Activated CD8-positive, alpha-beta memory T cell treated with anti-CD3 and anti-CD28 coated beads, Interleukin-2, amount 50 U/mL, for 48 hours (primary cell): ENCODE measurements at places on chromosomes 11 and 22.

DNA sequence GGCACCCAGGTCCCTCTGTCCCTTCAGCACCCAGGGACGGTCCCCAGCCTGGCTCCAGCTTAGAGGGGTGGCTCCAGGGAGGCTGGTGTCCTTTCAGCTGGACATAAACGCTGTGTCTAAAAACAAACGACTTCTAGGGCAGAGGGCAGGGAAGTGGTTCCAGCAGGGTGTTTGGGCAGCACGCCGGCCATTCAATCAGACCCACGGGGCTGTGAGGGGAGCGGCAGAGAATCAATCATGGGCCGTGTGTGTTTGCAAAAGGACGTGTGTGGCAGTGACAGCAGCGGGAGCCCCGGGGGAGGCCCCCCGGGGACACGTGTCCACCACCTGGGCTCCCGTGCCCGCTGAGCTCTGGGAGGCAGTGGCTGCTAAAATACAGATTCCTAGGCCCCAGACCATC lies 127.7 kb downstream of the MN1 start:
- DNase-seq: no peak

- no peak for DNase-seq
These were observed 37.7 kb upstream of the TFIP11 start for GRCh38 chr22:26549902-26550497.

DNA sequence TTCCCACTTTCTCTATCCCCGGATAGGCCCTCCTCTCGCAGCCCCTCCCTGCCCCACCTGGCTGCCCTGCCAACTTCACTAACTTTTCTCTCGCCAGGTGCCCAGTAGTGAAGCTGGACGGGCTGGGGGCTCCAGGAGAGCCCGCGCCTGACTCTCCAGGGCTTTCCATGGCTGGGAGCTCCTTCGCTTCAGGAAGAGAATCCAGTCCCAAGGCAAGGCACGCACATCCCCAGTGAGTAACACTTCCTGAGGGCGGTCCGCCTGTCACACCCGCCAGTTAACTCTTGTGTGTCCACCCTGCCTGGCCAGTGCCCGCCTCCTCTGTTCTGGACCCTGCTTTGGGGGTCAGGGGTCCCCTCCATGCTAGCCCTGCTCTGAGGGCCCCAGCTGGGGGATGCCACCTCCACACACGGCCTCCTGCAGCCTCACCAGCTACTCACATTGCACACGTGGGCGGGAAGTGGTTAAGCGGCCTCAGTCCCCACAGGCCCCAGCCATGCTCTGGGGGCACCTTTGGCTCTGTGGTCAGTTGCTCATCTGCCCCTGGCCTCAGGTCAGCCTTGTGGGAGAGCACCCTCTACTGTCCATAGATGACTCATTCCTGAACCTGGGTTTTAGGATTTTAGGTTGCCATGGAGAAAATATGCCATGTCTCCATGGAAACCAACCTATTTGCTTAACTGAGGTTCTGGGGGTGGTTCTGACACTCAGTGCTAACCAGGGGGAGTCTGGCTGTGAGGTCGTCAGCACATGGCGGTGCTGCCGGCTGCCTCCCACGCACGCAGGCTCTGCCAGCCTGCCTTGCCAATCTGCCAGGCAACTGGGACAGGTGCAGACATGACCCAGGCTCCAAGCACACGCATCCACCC lies at the start of gene RIN1:
Gene RIN1 (minus strand): TSS at position 201 of the 869 bp plus-strand sequence. CDS start 32 bp downstream, at position 169.
- DNase-seq: peak; percentile 88

GRCh38 chr11:71977743-71978418 lies 20.8 kb upstream of the IL18BP start:
- DNase-seq: no peak

DNA sequence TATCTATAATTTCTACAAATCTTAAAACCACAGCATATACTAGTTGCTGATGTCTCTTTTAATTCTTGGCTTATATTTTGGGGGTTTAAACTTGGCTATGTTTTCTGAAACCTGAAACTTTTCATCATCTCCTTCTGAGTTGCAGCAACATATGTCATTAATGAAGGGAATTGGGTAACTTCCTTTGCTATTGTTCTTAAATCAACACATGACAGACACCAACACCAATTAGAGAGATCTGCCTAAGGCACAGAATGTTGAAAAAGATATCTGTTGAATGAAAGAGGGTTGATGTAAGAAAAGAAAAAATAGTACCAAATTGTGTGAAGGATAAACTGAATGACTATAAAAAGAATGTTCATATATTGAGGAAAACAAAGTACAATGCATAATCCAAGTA lies 10.3 kb upstream of the GAS2 start:
- no peak for DNase-seq

DNA sequence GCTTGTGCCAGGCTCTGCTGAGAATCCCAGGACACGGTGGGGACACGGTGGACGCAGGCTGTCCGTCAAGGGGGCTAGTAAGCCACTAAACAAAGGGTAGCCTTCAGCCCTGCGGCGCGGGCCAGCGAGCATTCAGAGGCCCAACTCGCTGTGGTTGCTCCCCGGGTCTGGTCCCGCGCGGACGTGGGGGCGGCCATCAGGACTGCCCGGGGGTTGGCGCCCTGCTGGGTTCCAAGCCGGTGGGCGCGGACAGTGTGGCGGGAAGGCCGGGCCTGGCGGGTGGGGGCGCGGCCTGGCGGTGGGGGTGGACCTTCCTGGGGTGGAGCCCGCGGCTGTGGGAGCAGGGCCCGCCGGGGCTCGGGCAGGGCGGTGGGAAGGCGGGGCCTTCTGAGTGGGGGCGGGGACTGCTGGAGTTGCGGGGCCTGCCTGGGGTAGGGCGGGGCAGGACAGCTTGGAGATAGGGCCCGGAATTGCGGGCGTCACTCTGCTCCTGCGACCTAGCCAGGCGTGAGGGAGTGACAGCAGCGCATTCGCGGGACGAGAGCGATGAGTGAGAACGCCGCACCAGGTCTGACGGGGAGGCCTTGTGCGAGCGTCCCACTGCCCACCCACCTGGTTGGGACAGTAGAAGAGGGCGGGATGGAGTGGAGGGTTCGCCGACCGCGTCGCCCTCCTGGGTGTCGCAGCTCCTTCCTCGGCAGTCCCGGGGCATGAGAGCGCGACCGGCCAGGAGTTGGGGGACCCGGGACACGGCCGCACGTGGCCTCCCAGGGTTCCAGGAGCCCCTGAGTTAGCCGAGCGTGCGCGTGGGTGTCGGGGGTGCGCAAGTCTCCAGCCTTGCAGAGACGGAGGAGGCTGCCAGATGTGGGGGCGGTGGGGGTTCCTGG lies at the start of gene SERHL2:
Gene SERHL2 (plus strand): TSS at position 482 of the 887 bp plus-strand sequence. CDS start 65 bp downstream, at position 547.
- peak; percentile 88 for DNase-seq

GRCh38 chr11:27350511-27350910 lies 12.5 kb downstream of the CCDC34 start:
- no peak for DNase-seq

- DNase-seq: peak; percentile 48
These were observed 6.1 kb upstream of the SIGIRR start for GRCh38 chr11:420911-421321.

- DNase-seq: no peak
These were observed 12.1 kb downstream of the ELF5 start for GRCh38 chr11:34501500-34501899.
